CD4-positive, alpha-beta T cell treated with Interleukin-12 subunit alpha and Interleukin-12 subunit beta, for 1 hour (primary cell): ENCODE measurements at places on chromosomes 5 and 9.

- no peak for DNase-seq
These were observed 2.8 kb upstream of the PPP1R26 start for GRCh38 chr9:135476561-135477355.

DNA sequence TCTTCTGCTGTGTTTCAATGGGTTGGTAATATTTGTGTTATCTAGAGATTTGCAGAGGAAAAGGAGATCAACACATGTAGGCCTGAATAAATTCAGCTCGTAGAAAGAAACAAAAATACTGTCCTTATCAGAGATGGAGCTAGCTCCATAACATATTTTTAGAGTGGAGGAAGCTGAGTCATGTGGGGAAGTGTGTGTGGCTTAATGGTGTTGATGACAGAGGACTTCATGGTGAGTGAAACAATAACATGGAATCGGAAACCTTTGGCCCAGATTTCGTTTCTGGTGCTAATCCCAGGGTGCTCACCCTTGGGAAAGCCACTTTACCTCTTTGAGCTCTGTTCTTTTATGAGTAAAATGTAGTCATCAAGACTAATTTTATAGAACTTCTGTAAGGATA, 825.0 kb downstream of the TLR4 start:
- no peak for DNase-seq

DNA sequence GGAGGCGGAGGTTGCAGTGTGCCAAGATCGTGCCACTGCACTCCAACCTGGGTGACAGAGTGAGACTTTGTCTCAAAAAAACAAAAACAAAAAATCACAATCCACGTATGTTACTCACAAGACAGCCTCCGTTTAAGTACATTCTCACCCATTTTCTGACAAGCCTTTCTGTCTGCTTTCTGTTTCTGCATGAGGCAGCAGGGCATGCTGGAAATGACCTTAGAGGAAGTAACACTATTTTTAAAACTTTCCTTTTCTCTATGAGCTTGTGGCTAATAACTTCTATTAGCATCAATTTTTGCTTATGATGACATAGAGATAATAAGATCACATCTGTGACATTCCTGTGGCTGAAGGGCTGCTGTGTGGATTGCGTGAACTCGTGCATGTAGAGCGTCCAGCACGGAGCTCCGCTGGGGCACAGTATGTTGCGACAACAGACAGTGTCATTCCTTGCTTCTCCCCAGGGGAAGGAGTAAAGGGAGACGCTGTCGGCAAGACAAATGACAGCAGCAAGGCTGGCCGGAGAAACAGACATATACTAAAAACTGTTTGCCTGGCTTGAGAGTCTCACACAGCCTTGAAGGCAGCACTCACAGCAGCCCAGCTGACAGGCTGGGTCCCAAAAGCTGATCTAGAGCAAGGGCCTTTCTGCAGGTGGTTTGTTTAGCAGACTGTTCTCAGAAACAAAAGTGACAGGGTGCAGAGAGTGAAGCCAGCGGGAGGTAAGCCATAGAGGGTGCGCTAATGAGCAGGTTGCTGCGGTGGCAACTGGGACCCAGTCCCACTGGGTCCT, 1.6 kb downstream of the BTNL3 start:
- DNase-seq, result no peak

DNA sequence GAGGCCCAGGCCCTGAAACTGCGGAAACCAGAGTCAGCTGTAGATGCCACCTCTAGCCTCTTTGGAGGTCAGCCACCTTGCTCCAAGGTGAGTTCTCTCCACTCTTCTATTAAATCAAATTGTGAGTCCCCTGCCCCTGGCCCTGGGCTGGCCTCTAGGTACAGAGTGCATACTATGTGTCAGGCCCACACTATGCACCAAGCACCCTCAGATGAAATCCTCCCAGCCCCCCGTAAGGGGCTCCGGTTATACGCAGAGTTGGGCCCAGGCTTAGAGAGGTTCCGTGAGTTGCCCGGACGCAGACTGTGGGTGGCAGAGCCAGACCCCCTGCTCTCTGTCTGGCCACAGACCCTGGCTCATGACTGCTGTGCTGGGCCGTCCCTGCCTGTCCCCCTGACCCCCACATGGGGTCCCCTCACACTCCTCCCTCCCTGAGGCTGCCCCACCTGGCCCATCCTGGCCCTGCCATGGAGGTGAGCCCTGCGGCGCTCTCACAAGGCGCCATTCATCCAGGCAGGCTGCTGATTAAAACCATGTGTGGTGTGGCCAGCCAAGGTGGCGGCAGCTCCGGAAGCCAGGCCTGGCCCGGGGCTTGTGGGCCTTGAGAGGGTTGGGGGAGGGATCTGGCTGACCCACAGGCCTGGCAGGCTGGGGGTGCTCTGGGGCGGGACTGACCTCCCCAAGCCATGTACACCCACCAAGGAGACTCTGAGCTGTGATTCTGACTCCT, 65.5 kb upstream of the SYNPO start:
- no peak for DNase-seq

DNA sequence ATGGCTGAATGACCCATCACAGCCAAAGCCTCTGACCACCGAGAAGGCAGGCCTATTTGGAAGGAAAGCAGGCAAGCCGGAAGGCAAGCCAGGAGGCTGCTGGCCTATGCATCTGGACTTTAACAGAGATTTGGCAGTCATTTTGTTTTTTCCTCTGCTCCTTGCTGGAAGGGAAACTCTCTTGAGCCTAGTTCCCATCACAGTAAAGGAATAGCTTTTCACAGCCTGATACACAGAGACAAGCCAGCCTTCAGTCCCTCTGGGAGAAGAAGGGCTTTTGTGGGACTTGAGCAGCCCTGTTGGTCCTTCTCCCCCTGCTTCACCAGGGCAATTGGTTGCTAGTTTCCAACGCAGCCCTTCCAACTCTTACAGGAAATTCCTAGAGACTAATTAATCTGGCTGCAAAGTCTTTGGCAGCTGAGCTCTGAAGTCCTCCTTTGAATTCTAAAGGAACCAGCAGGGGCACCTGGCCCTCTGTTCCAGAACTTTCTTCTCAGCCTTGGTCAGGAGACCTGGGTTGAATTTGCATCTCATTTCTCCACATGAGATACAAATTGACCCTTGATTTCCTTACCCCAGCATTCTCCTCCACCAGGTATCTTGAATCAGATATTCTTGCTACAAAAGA, 157.3 kb upstream of the EPB41L4A start:
- no peak for DNase-seq

DNA sequence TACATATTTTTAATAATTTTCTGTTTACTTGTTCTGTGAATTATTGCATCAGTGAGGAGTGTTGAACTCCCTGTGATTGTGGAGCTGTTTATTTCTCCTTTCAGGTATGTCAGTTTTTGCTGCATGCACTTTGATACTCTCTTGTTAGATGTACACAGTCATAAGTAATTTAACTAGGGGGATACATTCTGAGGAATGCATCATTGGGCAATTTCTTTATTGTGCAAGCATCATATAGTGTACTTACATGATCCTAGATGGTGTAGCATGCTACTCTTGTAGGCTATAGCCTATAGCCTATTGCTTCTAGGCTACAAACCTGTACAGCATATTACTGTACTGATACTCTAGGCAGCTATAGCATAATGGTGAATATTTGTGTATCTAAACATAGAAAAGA, 9.5 kb downstream of the DENND4C start:
- DNase-seq, result no peak

DNA sequence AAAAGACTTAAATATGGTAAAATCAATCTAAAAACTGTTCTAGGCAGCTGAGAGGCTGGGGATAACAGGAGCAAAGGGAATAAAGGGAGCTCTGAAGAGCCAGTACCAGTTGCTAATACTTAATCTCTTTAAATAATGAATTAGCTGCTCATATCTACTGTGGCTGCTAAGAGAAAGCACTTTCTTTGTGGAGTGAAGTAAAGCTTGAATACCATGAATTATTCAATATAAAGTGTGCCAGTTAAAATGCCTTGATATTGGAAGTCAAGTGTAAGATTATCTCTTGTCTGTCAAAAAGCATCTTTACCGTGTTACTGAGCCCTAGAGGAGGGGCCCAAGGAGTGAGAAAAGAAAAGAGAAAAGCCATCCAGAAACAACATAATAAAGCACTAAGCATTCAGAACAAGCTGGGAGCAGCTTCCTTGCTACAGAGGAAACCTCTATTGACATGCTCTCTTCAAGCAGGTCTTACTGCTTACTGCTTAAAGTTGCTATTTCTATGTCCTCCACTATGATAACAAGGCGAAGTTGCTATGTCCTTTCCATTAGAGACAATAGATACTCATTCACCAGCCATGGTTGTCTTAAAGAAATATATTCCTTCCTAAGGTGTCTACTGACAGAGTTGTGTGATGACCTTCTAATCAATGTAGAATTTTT, 297.4 kb downstream of the CETN3 start:
- no peak for DNase-seq

GRCh38 chr5:77449277-77449676, 42.8 kb downstream of the WDR41 start:
- DNase-seq, result no peak

- no peak for DNase-seq
These were observed 13.7 kb downstream of the WNK2 start for GRCh38 chr9:93197670-93198069.

- DNase-seq, result no peak
These were observed 100.7 kb downstream of the CWC27 start for GRCh38 chr5:64869419-64869818.

DNA sequence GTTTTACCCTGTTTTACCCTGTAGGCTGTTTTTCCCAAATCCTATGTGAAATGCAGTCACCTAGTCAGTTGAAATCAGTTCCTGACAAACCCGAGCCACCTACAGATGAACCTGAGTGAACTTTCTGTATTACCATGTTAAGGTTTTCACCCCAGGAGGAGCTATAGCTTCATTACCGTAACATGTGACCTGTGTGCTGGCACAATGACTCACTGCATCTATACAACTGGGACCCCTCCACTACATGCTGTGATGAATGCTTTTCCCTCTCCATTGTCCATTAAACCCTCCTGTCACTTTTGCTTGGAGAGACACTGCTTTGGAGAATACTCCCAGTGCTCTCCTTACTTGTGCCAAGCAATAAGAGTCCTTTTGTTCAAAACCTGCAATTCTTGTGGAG, 1974.8 kb downstream of the EFNA5 start:
- no peak for DNase-seq

GRCh38 chr5:63963080-63963735, 963 bp upstream of the HTR1A start:
- DNase-seq, result no peak

DNA sequence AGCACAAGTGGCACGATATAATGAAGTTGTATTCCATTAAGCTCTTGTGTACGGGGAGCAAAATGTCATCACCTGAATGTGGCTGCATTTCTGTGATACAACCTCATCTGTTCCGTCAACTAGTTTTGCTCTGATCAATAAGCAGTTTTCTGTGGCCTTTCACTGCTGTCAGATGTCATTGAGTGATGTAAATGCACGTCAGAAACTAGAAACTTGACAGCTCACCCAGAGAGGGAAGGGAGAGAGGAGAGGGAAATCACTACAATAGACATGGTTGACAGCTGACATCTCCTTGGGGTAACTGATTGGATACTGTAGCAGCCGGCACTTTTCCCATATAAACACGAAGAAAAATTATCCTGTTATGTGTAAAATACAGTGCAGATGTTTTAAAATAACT, 62.7 kb downstream of the SNX24 start:
- DNase-seq, result no peak
